ENCODE measurements at places on chromosomes 16 and 17. TPM values are rescaled to one million over a fixed set of nuclear protein-coding genes. Genes with fewer than 3 reads are reported as not detected.

GRCh38 chr17:81904600-81905423 is 2.8 kb downstream of the NPB start:
- H3K27me3 ChIP-seq, result no peaks in the 10 kb centered on the region
- no peak for DNase-seq
- no peak overlapping the region for H3K4me3 ChIP-seq
- H3K27ac ChIP-seq, result no peak overlapping the region

- H3K27ac ChIP-seq, result no peak overlapping the region
- H3K4me3 ChIP-seq, result no peak overlapping the region
- DNase-seq, result no peak
- H3K36me3 ChIP-seq, result no peaks in the 10 kb centered on the region
These were observed 52.0 kb upstream of the DLX4 start for GRCh38 chr17:49916854-49917515.

DNA sequence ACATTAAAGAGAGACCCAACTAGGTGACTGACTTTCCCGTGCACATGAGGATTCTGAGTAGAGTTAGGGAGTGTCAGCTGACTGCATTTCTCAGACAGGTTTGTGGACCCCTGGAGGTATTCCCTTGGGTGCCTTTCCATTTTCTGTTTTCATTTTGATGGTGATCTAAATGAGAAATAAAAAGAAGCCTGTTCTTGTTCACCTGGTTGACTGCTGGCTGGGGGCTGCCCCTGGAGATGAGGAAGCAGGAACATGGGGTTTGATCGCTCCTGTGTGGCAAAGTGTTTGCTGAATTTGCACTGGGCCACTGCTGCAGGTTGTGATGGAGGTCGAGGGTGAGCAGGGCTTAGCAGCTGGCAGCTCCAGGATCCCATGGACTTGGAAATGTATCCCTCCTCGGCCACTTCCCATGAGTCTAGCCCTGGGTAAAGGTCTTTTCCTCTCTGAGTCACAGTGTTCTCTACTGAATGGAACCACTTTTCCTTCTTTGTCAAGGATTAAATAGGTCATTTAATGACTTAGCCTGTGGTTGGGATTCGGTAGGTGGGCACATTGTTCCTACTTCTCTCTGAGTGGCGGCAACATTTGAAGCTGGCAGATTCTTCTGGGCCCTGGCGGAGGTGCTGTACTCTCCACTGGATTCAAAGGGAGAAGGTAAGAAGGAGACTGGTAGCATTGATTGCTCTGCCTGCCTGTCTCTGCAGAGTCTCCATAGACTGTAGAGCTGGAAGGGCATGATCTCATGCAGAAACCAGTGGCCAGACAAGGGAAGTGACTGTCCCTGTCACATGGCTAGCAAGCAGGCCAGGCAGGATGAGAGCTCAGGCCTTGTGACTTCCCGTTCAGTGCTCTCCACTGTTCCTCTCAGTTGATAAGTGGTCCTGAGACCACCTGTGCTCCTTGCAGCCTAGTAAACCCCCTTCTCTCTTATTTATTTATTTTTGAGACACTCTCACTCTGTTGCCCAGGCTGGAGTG is 17.9 kb downstream of the SNX29 start:
- no peak overlapping the region for H3K27ac ChIP-seq
- DNase-seq, result no peak
- no peak overlapping the region for H3K4me3 ChIP-seq
- H3K36me3 ChIP-seq, result no peaks in the 10 kb centered on the region
- H3K4me1 ChIP-seq, result no peaks in the 10 kb centered on the region

DNA sequence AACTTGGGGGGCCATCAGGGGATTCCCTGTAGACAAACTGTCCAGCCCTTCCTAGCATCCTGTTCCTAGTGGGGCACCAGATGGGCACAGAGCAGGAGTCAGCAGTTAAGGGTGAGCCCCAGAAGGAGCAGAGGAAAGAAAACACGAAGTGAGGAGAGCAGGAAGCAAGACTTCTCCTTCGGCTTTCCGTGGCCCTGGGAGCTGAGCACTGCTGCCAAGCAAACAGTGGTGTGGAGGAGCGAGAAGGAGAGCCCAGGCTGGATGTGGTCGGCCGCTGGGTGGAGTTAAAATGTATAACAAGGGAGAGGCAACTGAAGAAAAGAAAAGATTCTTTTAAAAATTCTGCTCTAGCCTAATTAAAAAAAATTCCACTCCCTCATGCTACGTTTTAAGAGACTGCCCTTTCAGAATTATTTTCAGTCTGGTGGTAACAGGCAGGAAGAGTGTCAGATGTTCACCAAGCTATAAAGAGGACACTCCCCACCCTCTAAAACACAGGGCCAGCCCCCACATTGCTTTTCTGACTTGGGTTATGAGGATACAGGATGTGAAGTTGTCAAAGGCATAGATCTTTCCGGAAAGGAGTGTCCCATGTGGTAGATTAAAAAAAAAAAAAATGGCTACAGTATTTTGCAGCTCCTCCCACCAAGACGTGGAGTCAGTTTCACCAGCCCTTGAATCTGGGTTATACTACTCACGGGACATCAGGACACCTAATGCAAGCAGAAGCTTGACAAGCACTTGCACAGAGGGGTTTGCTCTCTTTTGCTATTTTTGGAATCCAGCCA is 74.9 kb upstream of the ZFHX3 start:
- no peak for DNase-seq
- no peaks in the 10 kb centered on the region for H3K27me3 ChIP-seq
- H3K4me1 ChIP-seq, result no peaks in the 10 kb centered on the region
- no peaks in the 10 kb centered on the region for H3K36me3 ChIP-seq

GRCh38 chr16:11010575-11011221 is 66.3 kb downstream of the CLEC16A start:
- H3K36me3 ChIP-seq, result no peaks in the 10 kb centered on the region
- no peaks in the 10 kb centered on the region for H3K27me3 ChIP-seq
- no peak overlapping the region for H3K27ac ChIP-seq
- DNase-seq, result no peak
- no peaks in the 10 kb centered on the region for H3K4me1 ChIP-seq
- no peak overlapping the region for H3K4me3 ChIP-seq

DNA sequence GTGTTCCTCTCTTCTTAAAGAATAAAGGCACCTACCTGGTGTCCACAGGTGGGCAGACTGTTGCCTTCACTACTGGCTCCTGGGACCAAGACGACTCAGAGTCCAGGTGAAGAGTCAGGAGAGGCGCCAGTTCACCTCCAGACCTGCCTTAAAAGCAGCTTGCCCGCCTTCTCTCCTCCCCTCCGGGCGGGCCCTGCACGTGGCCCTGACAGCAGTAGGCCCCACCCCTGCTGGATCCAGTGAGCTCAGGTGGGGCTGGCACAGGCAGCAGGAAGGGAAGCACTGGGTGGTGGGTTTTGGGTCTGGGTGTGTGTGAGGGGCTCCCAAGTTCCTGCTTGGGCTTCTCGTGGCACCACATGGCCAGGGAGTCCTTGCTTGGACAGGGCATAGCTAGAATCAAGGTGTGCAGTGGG is at the start of gene TNS4:
Gene TNS4, minus strand, starts transcription at position 125 of the 413 bp plus-strand sequence. CDS start 5,198 bp downstream, outside the sequence.
- no peaks in the 10 kb centered on the region for H3K4me1 ChIP-seq
- H3K36me3 ChIP-seq, result no peaks in the 10 kb centered on the region
- no peaks in the 10 kb centered on the region for H3K27me3 ChIP-seq
- peak within 1 kb of the TSS; percentile 83 for H3K27ac ChIP-seq

- H3K27ac ChIP-seq, result peak overlapping the region; percentile 89
- H3K4me3 ChIP-seq, result peak overlapping the region; percentile 97
- DNase-seq, result no peak
These were observed 1.3 kb downstream of the CCDC102A start for GRCh38 chr16:57534881-57535658.

EFNB3 gene
- 3.0 TPM for total RNA-seq

- no peak overlapping the region for H3K27ac ChIP-seq
- DNase-seq, result no peak
- no peaks in the 10 kb centered on the region for H3K4me1 ChIP-seq
- no peaks in the 10 kb centered on the region for H3K27me3 ChIP-seq
- no peaks in the 10 kb centered on the region for H3K36me3 ChIP-seq
These were observed 7.0 kb upstream of the ADAM11 start for GRCh38 chr17:44751806-44752205.

DNA sequence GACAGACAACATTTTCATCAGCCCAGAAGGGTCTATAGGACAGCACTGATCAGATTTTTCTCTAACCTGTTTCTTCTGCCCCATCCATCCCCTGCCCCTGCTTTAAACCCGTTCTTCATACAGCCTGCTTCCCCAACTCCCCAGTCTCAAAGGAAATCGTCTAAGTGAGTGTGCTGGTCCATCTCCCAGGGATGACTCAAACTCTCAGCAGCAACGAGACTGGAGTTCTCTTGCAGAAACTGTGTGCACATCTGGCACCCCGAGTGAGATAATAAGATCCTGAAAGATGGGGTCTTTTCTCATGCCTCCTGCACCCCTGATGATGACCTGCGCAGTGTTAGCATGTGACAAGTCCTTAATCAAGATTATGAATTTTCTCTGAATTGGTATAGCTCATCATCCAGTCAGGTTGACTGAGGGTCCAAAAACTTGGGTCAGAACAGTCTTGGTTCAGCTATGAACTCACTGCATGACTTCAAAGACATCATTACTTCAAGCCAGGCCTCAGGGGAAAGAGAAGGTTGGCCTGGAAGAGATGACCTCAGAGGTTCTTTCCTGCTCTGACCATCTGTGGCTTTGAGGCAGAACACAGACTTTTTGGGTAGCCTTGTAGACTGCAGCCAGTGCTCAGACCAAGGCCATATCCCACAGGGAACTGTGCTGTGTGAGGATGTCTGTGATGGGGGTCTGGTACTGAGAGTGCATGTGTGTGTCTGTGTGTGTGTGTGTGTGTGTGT is 117.9 kb downstream of the SPACA3 start:
- H3K27me3 ChIP-seq, result no peaks in the 10 kb centered on the region
- DNase-seq, result no peak
- H3K36me3 ChIP-seq, result no peaks in the 10 kb centered on the region
- H3K4me1 ChIP-seq, result no peaks in the 10 kb centered on the region

CCDC144A gene
- 24.7 TPM for total RNA-seq

- no peak overlapping the region for H3K4me3 ChIP-seq
- H3K27me3 ChIP-seq, result no peaks in the 10 kb centered on the region
- H3K36me3 ChIP-seq, result no peaks in the 10 kb centered on the region
- no peak overlapping the region for H3K27ac ChIP-seq
These were observed 149.9 kb upstream of the PLCG2 start for GRCh38 chr16:81629034-81629802.

- no peaks in the 10 kb centered on the region for H3K27me3 ChIP-seq
- H3K36me3 ChIP-seq, result no peaks in the 10 kb centered on the region
- DNase-seq, result no peak
- H3K4me3 ChIP-seq, result no peak overlapping the region
- no peak overlapping the region for H3K27ac ChIP-seq
- H3K4me1 ChIP-seq, result peaks cover 13% of the 10 kb centered on the region
These were observed 2.4 kb downstream of the CCR7 start for GRCh38 chr17:40562838-40563219.

DNA sequence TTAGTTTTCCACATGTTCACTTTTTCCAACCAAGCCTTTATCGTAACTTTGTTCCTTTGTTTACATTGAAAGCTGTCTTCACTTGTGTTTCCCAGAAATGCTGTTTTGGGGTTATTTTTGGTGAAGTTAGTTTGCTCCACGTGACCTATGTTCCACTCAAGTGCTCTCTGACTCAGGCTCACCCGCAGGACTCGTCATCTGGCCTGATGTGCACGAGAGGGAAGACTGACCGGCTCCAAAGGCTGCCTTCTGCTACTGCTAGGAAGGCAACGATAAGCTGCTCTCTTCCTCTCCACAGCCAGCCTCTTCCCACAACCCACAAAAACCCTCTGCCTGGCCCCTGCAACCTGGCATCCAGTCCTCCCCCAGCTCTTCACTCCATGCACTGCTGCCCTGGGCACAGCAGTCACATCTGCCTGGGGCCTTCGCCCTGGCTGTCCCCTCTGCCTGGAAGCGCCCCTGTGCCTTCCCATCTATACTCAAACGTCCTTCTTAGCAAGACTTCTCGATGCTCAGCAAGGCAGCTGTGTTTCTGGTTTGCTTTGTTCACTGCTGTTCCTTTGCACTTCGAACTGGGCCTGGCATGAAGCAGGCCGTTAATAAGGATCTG is 28.0 kb downstream of the ZCCHC14 start:
- DNase-seq, result no peak
- H3K27me3 ChIP-seq, result no peaks in the 10 kb centered on the region
- no peak overlapping the region for H3K4me3 ChIP-seq
- no peaks in the 10 kb centered on the region for H3K36me3 ChIP-seq

DNA sequence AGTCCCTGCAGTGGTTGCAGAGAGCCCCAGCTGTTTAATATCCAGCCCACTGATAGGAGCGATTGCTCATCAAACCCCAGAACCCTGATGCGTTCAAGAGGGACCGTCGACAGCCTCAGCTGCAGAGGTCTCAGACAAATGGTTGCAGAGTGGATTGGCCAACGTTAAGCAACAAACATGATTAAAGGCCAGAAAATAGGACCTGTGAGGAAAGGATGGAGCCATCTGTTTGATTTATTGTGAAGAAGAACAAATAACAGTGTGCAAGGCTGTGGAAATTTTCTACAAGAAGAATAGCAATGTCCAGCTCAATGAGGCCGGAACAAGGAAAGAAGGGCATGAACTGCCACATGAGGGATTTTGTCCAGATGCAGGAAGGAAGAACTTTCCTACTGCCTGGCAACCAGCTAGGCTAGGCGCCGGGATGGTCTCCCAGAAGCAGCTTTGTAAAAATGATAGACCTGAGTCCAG is 138.4 kb upstream of the DNAH9 start:
- H3K27me3 ChIP-seq, result no peaks in the 10 kb centered on the region
- no peak overlapping the region for H3K4me3 ChIP-seq
- H3K36me3 ChIP-seq, result no peaks in the 10 kb centered on the region
- H3K4me1 ChIP-seq, result no peaks in the 10 kb centered on the region
- H3K27ac ChIP-seq, result no peak overlapping the region
- no peak for DNase-seq

GRCh38 chr16:19463468-19464315 is 46.0 kb downstream of the TMC5 start:
- H3K27ac ChIP-seq, result no peak overlapping the region
- no peaks in the 10 kb centered on the region for H3K4me1 ChIP-seq
- no peaks in the 10 kb centered on the region for H3K36me3 ChIP-seq
- H3K4me3 ChIP-seq, result no peak overlapping the region

- H3K27me3 ChIP-seq, result no peaks in the 10 kb centered on the region
- no peak overlapping the region for H3K4me3 ChIP-seq
- H3K27ac ChIP-seq, result no peak overlapping the region
- no peak for DNase-seq
These were observed 2.8 kb upstream of the ALDOC start for GRCh38 chr17:28579526-28579925.

DNA sequence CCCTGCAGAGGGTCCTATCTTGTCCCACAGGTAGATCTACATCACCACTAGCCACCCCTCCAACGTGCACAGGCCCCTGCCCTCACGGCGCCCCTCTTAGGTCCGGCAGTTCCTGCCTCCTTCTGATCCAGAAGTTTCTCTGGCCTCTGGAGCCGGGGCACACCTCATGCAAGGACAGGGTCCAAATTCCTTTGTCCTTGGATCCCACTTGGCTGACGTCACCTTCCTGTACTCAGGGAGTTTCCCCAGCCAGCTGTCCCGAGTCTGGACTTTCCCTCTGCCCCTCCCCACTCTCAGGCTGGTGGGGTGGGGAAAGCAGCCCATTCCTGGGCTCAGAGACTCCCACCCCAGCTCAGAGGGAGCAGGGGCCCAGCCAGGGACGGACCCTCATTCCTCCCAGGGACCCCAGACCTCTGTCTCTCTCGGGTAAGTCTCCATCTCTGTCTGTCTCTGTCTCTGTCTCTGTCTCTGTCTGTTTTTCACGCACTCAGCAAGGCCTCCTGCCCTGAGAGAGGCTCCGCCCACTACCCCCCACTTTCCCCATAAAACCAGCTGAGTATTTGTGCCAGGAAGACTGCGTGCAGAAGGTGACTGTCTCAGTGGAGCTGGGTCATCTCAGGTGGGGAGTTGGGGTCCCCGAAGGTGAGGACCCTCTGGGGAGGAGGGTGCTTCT is at the start of gene IL32:
Gene IL32, plus strand, starts transcription at position 572 of the 673 bp plus-strand sequence. CDS start 172 bp downstream, outside the sequence.
- no peaks in the 10 kb centered on the region for H3K4me1 ChIP-seq
- no peaks in the 10 kb centered on the region for H3K36me3 ChIP-seq
- H3K27me3 ChIP-seq, result no peaks in the 10 kb centered on the region
- H3K27ac ChIP-seq, result peak within 1 kb of the TSS; percentile 50
- DNase-seq, result no peak
